ENCODE measurements at places on chromosomes 6 and 20. TPM values are rescaled to one million over a fixed set of nuclear protein-coding genes. Genes with fewer than 3 reads are reported as not detected.
A peak's percentile ranks its signal among the peaks of the same experiment; 100 is the strongest.

The ARMH2 gene
- not detected for total RNA-seq

The C6orf141 gene
- 2.2 TPM for total RNA-seq

The SLC17A3 gene
- 14.0 TPM for total RNA-seq

The RNF144B gene
- total RNA-seq, result 153 TPM

The CEP250 gene
- 25.2 TPM for total RNA-seq

The CTCFL gene
- total RNA-seq, result not detected

GRCh38 chr6:19839788-19840187 is 2.6 kb downstream of the ID4 start:
- DNase-seq, result no peak

DNA sequence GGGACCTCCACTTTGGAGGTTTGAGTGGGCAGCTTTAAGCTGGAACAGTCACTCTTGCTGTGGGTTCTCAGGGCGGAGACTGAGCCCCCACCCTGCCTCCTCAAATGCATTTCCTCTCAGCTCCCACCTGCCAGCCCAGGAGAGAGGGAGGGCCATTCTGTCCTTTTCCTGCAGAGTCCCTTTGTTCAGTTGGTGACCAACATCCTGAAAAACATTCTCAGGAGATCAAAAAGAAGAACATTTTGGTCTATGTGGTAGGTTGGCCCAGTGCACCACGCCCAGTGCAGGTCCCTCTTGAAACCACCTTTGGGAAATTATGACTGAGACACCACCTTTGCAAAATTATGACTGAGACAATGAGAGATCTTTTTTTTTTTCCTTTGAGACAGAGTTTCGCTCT is 13.4 kb downstream of the SLC52A3 start:
- DNase-seq, result no peak

GRCh38 chr6:33770833-33771145 is 18.1 kb downstream of the LEMD2 start:
- DNase-seq, result no peak

DNA sequence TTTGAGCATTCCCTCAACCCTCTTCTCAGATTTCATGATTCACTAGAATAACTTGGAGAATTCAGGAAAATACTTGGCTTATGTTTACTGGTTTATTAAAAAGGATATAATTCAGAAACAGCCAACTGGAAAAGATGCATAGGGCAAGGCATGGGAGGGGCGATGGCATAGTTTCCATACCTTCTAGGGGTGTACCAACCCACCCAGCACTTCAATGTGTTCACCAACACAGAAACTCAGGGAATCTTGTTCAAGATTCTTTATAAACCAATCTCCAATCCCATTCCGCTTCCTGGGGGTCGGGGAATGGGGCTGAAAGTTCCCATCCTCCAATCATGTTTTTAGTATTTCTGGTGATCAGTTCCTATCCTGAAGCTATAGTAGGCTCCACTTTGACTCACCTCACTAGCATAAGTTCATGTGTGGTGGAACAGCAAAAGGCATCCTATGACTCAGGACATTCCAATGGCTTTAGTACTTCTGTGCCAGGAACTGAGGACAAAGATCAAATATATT is 164.4 kb downstream of the SIM1 start:
- no peak for DNase-seq

GRCh38 chr6:703552-703951 is 10.6 kb upstream of the EXOC2 start:
- no peak for DNase-seq

GRCh38 chr6:169651498-169651897 is 50.3 kb downstream of the WDR27 start:
- no peak for DNase-seq

DNA sequence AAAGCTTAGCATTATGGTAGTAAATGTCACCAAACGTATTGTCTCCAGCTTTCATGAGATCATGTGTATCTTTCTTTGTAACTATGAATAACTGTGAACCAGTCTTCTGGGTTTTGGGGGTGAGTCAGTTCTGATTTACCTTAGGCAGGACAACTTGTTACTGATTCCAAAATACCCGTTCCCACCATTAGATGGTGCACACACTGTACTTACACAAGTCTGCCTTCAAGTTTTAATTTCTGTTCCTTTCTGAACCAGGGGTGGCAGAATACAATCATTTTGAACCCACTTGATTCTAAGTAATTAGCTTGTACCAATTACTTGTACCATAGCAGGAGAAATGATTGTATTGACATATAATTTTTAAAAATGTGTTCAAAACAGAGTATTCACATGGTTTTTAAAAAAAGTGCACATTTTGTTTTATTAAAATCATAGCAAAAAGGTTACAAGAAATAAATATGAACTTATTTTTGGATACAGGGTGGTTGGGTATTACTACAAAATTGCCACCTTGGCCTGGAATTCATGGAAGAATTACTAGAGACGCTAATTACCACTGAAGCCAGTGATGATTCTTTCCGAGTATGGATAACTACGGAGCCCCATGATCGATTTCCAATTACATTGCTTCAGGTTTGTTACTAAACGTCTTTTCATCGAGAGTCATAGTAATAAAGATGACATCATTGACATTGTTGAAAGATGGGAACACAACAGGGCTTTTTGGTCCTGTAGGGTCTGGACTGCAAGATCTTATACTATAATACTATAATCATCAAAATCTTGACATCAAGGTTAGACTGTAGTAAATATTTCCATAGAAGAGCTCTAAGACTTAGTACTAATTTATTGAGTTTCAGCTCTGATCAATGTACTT is 75.2 kb upstream of the GLP1R start:
- peak; percentile 18 for DNase-seq

DNA sequence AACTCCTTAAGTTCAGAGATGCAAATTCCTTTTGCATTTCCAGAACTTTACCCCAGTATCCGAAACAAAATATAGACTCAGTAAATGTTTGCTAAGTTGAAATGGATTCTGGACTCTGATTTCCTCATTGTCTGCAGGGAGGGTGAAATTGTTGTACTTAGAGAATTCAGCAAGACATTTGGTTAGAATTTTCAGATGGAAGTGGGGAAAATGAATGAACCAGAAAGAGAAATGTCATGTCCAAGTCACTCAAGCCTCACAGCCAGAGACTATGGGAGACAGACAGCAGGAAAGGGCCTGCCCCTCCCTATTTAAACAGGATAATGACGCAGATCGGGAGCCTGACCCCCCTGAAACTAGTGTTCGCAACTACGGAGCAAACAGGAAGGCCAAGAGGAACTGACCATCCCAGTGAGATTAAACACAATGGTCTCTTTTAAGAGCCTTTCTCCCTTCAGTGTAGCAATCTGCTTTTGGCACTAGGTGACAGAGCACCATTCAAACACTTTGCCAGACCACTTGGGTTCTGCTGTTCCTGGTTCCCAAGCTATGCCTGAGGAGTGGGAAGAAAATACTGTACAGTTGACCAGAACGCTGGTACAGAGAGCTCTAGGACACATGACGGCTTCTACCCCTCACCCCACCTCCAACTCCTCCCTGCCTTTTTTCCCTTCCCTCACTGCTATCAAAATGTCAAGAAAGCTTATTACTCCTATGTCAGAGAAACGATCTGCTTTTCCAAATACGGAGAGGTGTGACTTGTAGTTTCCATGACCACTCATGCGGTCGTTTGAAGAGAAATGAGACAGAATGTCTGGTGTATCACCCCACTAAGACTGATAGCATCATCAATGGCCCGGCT is 13.7 kb downstream of the NEDD9 start:
- no peak for DNase-seq

GRCh38 chr6:32796848-32797776 is 19.7 kb downstream of the HLA-DOB start:
- DNase-seq, result peak; percentile 81

DNA sequence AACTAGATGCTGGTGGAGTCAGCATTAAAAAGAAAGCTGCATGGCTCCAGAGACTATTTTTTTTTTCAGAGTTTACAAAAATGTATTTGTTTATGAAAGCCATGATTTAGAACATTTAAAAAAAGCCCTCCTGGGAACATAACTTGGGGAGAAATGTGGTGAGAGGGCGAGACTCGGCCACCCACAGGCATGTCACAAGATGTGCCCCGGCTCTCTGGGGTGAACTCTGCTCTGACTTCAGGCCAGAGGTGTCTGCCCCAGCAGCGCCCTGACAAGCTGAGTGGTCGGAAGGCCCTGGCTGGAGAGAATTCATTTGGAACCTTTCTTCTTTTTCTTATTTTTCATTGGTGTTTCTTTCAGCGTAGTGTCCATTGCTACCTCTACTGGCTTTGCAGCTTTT is 21.7 kb upstream of the RFPL4B start:
- no peak for DNase-seq

GRCh38 chr6:3311826-3312225 is 53.1 kb downstream of the PSMG4 start:
- DNase-seq, result peak; percentile 4

- DNase-seq, result no peak
Measured at GRCh38 chr20:16346956-16347355, 226.3 kb downstream of the KIF16B start.

- no peak for DNase-seq
Measured at GRCh38 chr6:4029687-4030086, 49.2 kb downstream of the FAM217A start.

DNA sequence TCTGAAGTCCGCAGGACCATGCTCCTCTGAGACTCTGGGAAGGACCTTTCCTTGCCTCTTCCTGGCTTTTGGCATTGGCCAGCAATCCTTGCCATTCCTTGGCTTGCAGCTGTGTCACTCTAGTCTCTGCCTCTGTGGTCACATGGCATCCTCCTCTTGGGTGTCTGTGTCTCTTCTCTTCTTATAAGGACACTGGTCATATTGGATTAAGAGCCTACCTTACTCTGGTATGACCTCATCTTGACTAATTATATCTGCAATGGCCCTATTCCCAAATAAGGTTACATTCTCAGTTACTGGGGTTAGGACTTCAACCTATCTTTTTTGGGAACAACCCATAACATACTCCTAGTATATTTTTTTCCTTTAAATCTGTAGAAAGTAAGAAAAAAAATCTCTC is 49.9 kb upstream of the GTSF1L start:
- no peak for DNase-seq

DNA sequence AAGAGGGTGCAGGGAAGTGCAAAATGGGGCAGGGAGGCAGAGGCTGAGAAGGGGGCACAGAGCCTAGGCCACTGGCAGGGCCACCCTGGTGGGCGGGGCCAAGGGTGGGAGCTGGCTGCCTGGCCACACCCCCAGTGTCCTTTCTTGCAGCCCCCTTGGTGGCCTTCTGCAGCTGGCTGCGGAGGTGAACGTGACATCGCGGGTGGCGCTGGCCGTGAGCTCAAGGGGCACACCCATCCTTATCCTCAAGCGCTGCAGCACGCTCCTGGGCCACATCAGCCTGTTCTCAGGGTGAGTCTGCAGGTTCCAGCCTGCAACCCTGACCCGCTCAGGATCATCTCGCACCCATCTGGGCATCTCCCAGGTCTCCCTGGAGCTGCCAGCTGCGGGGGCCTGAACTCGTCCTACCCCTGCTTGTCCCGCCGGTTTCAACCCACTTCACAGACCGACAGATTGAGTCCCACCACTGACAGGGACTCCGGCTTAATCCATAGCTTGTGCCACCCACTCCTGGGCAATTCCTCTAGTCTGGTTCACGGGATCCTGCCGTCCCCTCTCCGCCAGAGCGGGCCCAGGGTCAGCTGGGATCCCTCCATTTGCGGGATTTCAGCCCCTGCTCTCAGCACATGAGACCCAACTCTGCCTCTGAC is 6.2 kb downstream of the BPIFB3 start:
- DNase-seq, result no peak

GRCh38 chr20:50499938-50500337 is 10.2 kb upstream of the PTPN1 start:
- no peak for DNase-seq

DNA sequence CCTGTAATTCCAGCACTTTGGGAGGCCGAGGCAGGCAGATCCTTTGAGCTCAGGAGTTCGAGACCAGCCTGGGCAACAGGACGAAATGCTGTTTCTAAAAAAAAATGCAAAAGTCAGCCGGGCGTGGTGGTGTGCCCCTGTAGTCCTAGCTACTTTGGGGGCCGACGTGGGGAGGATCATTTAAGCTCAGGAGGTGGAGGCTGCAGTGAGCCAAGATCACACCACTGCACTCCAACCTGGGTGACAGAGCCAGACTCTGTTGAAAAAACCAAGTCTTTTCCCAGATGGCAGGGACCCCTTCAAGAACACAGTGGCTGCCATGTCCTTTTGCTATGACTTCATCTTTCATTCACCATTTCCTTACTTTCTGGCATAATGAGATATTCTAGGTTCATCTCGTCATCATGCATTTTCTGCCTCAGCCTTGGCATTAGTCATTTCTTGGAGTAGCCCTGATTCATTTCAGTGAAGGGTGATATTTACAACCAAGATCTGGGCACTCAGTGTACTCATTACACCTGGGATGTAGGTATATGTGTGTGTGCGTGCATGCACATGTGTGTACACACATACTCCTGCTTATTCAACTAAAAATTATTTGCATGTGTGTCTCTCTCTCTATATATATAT is 61.4 kb upstream of the TOX2 start:
- no peak for DNase-seq

DNA sequence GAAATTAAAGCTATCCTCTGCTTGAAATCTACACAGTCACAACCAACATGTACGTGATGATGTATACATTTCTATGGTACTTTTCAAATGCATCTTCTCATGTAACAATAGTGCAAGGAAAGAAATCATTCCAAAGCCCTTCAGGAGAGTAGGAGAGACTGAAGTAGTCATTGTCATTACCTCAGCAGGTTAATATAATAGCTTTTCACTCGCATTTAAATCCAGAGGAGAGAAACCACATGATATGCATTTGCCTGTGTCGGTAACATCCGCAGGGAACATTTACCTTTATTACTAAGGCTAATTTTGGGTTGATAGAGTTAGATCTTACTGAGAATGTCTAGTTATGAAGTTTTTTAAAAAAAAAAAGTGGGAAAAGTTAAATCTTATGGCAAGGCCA is 186.6 kb upstream of the DTNBP1 start:
- DNase-seq, result no peak

Measured in kidney (tissue), 22 donors.